ENCODE measurements at places on chromosomes 2 and 18.

- no peak for DNase-seq
Observed at GRCh38 chr2:105868060-105868459, 123.3 kb downstream of the NCK2 start.

- no peak for DNase-seq
Observed at GRCh38 chr2:19872302-19872701, 29.5 kb downstream of the TTC32 start.

- DNase-seq, result peak; percentile 88
Observed at GRCh38 chr2:113324684-113325160, 46.0 kb upstream of the PAX8 start.

DNA sequence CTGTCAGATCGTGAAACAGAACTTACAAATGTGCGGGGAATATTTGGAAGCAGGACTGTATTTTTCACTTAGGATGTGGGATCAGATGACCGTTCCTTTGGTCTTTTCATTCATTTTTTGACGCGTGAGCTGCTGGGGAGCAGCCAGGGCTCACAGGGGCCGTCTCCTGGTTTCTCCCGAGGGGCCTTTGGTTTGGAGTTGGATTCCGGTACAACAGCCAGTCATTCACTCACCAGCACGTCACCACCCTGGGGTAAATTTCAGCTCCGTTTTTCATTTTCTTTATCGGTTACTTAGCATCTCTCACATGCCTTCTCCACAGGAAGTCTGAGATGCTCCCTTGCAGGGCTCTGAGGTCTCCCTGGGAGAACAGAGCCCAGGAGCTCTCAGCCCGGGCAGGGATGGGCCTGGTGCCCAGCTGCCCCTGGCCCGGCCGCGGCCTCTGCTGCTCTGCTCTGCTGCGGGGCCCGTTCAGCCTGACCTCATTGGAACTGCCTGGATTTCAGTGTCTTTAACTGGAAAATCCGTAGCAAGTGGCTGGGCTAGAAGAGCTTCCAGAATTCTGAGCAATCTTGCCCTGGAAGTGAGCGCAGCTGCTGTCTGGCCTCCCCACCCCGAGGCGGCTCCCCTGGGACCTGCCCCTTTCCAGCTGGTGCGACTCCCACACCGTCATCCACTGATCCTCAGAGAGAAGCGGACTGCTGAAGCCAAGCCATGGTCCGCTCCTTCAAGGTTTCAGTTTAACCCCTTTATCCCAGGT lies 335.6 kb downstream of the EIPR1 start:
- no peak for DNase-seq

GRCh38 chr2:112486895-112487294 lies 4.9 kb downstream of the TTL start:
- no peak for DNase-seq

Data from HAP-1 (cell line).